Stimulated activated CD4-positive, alpha-beta T cell treated with anti-CD3 and anti-CD28 coated beads, Interleukin-4, amount 100 ng/mL, for 4 hours (primary cell): ENCODE measurements at places on chromosomes 2 and 18.

DNA sequence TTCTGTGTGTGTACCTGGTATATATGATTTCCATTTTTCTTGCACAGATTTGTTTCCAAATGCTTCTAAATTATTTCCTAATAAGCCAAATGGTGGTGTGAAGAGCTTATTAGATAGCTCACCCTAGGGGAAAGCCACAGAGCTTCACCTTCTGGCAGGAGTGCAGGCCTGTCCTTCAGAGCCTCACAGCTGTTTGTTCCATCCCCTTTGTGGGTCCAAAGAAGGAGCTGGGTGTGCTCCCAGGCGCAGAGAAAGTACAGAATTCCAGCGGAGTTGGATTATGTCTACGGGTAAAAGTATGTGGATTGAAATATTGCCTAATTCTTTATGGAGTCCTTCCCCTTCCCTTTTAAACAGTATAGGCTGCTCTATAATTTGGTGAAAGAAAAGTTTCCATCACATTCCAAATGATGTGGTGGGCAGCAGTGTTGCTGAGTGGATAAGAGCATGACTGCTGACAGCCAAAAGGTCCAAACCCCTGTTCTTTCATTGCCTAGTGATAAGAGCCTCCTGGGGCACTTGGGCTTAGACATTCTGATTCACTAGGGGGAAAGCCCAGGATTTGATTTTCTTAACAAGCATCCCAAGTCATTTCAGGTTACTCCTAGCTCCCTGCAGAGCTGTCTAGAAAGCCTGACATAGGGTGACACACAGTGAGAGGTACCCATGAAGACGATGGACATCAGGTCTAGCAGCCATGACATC, 86.6 kb downstream of the WDSUB1 start:
- no peak for DNase-seq

GRCh38 chr18:9140381-9140780, 3.8 kb downstream of the ANKRD12 start:
- DNase-seq = no peak

DNA sequence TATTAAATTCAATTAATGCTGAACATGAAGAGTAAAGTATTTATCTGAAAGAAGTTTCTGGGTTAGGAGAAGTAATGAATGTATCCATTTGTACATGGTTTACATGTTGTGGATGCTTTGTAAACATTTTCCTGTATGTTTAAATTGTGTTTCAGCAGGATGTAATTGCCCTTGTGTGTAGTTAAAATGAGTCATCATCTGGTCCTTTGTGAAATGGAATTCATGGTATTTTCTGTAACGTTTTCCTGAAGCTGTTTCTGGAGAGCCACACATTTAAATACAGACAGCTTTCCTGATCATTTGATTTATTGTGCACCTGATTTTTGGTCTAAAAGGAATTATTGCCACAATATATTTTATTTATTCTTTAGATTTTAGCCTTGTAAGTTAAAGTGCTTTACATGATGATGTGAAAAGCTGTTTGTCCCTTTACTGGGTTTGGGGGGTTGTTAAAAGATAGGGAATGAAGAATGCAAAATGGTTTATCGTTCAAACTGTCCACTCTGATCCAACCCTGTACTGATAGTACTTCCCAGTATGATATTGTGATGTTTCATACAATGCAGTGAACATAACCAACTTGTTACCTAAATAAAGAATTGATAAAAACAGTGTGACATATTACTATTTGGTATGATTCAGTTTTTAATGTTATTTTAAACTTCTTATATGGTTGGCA, 41.7 kb upstream of the SLC3A1 start:
- DNase-seq = no peak

GRCh38 chr18:67515942-67516538, 480 bp downstream of the DSEL start:
- DNase-seq = peak; percentile 41

DNA sequence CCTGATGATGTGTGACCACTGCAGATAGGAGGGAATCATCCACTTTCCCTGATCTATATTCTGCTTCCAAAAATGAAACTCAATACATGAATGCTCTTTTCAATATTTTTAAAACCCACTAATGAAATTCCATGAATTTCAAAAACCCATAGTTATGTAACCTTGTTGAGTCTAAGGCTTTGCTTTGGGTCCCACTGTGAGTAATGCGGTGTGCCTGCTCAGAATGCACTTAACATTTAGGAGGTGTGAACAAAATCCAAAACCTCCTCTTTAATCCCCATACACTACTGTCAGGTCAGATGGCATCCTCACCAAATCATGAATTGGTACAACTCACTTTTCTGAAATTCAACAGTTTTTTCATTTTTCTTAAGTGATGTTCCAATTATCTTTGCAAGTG, 50.4 kb downstream of the CCDC93 start:
- DNase-seq = no peak

- DNase-seq = no peak
Measured at GRCh38 chr2:196479350-196479749, 160.2 kb upstream of the CCDC150 start.

GRCh38 chr2:160457588-160457987, 36.0 kb downstream of the RBMS1 start:
- DNase-seq = no peak

GRCh38 chr18:6382963-6383362, 31.7 kb downstream of the L3MBTL4 start:
- DNase-seq = no peak

DNA sequence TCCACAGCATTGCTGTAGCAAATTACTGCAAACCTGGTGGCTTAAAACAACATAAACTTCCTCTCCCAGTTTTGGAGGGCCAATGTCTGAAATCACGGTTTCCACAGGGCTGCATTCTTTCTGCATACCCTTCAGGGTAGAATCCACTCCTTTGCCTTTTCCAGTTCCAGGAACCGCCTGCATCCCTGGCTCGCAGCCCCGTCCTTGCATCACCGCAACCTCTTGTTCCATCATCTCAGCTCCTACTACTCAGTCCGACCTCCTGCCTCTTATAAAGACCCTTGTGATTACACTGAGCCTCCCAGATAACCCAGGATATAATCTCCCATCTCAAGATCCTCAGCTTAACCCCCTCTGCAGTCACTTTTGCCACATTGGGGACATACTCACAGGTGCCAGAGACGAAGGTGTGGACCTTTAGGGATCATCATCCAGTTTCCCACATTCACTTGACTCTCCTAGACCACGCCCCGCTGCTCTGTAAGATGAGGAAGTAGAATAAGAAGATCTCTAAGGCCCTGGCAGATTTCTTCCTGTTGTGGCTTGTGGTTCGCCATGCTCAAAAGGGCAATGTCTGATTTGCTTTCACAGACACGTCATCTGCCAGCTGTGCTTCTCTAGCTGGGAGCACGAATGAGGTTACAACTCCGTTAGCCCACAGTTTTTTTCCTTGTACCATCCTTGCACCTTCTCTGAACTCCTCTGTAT, 103.6 kb upstream of the AGAP1 start:
- DNase-seq = peak; percentile 24

- peak; percentile 20 for DNase-seq
Measured at GRCh38 chr2:134679745-134680144, 39.1 kb downstream of the TMEM163 start.

- DNase-seq = no peak
Measured at GRCh38 chr2:215374002-215374401, 61.9 kb downstream of the FN1 start.

GRCh38 chr2:219752726-219753125, 125.3 kb downstream of the SLC4A3 start:
- DNase-seq = no peak

GRCh38 chr2:75055142-75055819, 96.8 kb downstream of the POLE4 start:
- DNase-seq = no peak

- DNase-seq = no peak
Measured at GRCh38 chr18:23756590-23757436, 67.6 kb downstream of the LAMA3 start.

DNA sequence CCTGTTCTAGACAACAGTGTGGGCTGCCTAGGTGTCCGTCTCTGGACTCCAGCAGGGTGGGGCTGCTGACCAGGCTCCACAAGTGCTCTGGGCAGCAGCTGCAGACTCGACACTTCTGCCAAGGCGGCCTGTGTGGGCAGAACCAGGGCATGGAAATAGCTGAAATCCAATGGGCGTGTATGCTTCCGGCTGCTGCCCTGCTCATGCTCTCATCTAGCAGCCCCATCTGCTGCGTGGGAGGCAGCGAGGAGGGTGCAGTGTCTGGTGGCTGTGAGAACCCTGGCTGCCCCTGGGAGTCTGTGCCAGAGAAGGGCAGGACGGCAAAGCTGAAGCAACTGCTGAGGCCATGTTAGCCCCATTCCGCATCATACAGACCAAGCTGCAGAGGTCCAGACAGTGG, 174.9 kb downstream of the SOX11 start:
- no peak for DNase-seq

- no peak for DNase-seq
Measured at GRCh38 chr2:117771969-117772630, 42.4 kb upstream of the DDX18 start.

DNA sequence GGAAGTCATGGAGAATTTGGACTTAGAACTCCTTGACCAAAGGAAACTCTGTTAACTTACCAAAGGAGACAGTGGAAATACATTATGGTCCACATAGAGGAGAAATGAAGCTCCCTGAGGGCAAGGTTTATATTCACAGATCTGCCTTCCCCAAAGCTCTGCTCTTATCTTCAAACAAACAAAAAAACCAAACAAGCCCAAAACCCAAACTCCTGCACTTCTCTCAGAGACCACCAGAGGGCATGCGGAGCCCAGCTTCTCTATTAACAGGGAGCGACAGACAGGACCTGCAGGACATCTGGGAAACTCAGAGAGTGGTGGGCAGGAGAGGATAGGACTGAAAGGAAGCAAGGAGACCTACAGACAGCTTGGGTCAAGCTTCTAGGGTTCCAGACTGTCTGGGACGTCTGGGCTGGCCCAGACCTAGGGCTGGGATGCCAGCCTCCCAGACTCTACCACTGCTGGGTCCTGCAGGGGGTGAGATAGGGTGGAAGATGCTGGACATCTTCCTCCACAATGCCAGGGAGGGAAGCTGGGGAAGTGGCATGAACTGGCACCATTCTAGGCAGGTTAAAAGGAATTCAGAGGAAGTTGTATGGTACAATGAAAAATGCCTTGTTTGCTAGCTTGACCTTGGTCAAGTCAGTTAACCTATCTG, 4.0 kb upstream of the WNT10A start:
- peak; percentile 63 for DNase-seq

- no peak for DNase-seq
Measured at GRCh38 chr2:104885119-104885782, 31.3 kb downstream of the POU3F3 start.

- no peak for DNase-seq
Measured at GRCh38 chr2:122072666-122073065, 317.2 kb downstream of the TSN start.

DNA sequence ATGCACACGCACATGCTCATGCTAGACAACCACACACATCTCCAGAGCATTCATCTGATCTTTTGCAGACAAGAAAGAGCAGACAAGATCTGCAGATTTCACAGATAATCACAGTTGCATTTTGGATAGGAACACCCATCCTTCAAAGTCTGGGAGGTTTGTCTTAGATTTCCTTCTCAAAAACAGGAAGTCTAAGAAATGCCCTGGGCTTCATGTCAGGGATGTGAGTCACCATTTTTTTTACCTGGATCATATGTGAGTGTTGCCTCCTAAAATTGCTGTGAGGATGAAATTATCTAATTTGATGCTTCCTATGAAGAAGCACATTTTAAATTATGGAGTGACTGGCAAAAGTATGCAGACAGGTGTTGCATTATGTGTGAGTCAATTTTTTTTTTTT, 46.1 kb downstream of the SRD5A2 start:
- DNase-seq = no peak

- DNase-seq = no peak
Measured at GRCh38 chr18:70991577-70991976, 702.7 kb downstream of the SOCS6 start.

DNA sequence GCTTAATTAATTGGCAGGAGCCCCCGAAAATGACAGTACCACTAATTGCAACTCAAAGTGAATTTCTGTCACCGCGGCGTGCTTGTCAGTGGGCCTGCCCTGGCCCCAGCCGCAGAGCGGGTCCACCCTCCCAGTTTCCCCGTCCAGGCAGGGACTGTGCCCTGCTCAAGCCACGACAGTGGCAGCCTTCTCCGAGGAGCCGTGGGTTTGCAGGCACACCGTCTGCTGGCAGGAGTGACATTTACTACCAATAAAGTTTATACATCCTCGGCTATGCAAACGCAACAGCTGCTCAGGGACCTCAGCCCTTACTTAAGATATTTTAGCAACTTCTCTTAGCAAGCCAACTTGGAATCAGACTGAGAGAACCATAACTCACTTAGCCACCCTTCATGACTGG, 112.7 kb downstream of the GBX2 start:
- DNase-seq = no peak

DNA sequence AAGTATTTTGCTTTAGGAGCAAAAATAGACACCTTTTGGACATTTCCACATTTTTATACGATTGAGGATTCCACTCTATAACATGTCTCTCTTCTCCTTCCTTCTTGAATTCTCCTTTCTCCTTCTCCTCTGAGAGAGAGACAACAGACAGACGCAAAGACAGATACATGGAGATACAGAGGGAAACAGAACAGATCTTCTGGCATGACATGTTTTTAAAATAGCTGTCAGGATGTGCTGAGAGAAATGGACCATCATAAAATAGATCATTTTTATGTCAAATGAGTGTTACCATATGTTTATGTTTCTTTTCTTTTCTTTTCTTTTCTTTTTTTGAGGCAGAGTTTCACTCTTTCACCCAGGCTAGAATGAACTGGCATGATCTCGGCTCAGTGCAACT, 44.4 kb upstream of the ZNF532 start:
- DNase-seq = no peak
